ENCODE measurements at places on chromosomes 13 and 19. TPM values are rescaled to one million over a fixed set of nuclear protein-coding genes. Genes with fewer than 3 reads are reported as not detected.

The ARRDC5 gene
- not detected for total RNA-seq

The CYP4F12 gene
- total RNA-seq, result not detected

The KLK8 gene
- not detected for total RNA-seq

- DNase-seq, result no peak
Measured at GRCh38 chr13:100602493-100603111, 14.0 kb upstream of the GGACT start.
